Activated CD4-positive, CD25-positive, alpha-beta regulatory T cell treated with anti-CD3 and anti-CD28 coated beads, Interleukin-2, amount 50 U/mL, for 72 hours (primary cell): ENCODE measurements at places on chromosomes 5 and 9.

DNA sequence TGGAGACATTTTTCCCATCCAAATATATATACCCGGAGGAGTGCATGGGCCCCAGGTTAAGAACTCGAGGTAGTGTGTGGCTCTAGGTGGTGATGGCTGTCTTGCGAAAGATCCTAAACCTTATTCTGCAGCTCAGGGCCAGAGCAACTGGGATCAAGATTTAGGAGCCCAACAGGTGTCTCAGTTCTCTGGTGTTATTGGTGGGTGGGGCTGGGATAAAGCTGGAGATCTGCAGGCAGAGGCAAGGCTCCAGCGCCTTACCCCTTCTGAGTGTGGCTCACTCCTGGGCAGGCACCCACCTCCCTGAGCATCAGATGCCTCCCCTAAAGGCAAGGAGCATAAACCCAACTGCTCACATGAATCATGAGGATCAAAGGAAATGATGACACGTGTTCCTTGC, 11.2 kb downstream of the UBE2QL1 start:
- no peak for DNase-seq

GRCh38 chr5:24816206-24816605, 171.4 kb upstream of the CDH10 start:
- DNase-seq = no peak

DNA sequence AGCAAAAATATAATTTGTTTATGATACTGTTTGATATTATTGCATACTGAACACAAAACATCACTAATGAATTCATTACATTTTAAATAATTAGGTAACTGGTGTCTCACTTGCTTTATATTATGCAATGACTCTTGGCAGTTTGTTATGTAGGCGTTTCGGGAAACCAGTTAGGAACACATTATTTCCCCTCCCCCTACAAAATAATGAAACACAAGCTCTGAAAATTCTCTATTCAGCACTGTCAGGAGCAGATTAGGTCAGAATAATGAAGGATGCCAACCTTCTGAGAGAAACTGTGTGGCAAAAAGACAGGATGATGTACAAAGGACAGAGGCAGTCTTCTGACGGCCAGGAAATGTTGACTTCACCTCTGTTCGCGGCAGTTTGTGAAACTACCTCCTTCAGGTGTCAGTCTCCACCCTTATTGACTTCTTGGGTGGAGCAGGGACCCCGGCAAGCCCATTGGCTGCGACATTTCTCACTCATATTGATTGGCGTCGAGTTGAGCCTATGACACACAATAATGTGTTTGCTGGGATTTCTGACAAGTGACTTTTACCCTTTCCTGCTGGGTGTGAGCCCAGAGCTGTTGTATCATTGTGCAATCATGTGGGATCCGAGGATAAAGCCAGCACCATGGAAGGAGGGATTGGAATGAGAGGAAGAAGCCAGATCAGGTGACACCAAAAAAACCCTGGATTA, 33.9 kb downstream of the SH3PXD2B start:
- DNase-seq = no peak

DNA sequence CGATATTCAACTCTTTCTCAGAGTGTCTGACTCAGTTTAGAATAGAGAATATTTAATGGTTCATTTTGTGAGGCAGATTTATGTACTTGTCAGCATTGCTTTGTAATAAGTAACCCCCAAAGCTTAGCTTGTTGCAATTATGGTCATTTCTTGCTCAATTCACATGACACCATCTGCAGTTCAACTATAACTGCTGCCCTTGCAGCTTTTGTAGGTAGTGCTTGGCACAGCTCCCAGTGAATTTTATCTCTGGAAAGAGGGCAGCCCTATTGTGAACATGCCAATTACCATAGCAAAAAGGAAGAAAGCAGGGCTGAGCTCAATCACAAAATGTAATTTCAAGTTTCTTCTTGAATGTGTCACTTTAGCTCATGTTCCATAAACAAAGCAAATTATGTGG, 1587.7 kb upstream of the ACO1 start:
- DNase-seq = no peak

DNA sequence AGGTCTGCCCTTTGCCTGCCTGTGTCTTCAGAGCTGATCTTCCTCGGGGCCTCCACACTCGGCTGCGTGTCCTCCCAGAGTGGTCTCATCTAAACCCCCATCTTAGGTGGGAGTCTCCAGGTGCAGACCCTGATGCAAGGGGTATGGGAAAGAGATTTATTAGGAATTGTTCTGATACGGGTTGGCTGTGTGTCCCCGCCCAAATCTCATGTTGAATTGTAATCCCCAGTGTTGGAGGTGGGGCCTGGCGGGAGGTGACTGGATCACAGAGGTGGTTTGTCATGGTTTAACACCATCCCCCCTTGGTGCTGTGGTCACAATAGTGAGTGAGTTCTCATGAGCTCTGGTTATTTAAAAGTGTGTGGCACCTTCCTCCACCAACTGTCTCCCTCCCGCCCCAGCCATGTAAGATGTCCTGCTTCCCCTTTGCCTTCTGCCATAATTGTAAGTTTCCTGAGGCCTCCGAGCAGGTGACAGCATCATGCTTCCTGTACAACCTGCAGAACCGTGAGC, 208.4 kb downstream of the AOPEP start:
- DNase-seq = no peak

GRCh38 chr9:136103651-136104487, 8.8 kb upstream of the NACC2 start:
- DNase-seq = no peak

DNA sequence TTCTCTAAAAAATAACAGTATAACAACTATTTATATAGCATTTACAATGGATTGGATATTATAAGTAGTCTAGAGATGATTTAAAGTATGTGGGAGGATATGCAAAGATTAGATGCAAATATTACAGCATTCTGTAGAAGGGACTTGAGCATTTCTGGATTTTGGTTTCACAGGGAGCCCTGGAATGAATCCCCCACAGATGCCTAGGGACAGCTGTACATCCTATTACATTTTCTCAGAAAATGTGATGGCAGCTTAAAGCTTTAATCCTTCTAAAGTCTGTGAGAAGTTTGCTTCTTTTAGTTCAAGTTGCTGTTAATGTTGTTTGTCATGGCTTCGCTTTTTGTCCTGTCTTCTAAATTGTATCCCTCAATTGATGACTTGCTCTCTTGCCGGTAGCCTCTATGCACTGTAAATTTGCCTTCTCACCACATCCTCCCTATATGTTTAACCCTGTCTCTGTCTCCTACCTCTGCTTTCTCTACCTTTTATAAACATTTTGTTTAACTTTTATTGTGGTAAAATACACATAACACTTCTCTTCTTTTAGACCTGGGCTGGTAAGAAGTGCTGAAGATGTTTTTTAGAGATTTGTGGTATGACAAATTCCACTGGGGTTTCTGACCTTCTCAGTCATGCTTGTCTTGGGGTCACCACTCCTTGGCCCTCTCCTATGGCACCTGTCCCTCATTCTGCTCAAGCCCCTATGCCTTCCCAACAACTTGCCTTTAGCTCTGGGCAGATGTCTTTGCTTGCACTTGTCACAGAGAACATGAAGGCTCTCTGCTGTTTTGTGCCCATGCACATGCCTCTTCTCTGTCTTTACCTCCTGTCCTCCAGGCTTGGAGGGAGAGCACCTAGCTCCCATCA, 37.9 kb downstream of the LNPEP start:
- no peak for DNase-seq

- DNase-seq = no peak
Measured at GRCh38 chr5:38871058-38871605, 25.3 kb downstream of the OSMR start.

- no peak for DNase-seq
Measured at GRCh38 chr5:28301712-28302111, 1263.3 kb upstream of the CDH9 start.

- no peak for DNase-seq
Measured at GRCh38 chr5:176133289-176133870, 104.8 kb upstream of the SIMC1 start.

DNA sequence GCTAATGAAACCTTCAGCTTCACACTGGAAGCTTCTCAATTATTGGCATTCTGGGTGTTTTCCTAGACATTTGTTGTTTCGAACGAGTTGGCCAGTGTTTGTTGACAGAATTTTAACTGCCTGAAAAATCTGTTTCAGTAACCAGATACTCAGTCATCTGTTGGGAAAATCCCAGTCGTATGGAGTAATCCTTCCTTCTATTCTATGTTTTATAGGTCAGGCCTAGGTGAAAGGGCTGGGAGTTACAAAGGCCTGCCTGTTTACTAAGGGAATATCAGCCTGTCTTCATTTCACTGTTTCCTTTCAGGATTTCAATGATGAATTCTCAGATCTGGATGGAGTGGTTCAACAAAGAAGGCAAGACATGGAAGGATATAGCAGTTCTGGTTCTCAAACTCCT, 59.9 kb downstream of the GRAMD2B start:
- no peak for DNase-seq

DNA sequence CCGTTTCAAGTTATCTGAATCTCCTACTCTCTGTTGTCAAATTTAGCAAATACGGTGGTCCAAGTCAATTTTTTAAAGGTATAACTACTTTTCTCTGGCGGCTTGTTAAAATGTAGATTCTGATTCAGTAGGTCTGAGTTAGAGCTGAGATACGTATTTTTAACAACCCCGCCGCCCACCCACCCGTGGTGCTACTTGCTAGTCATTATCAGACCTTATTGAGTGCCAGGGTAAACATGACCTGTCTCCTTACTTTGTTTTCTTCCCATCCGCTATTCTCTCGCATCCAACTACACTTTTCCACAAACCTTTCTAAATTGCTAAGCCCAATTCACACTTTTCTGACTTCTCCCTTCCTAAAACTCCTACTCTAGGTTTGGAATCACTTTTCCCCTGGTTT, 694 bp upstream of the PLAA start:
- no peak for DNase-seq

GRCh38 chr9:76651119-76651705, 113.0 kb upstream of the PCA3 start:
- no peak for DNase-seq

- no peak for DNase-seq
Measured at GRCh38 chr5:31638345-31638744, 586 bp upstream of the PDZD2 start.

DNA sequence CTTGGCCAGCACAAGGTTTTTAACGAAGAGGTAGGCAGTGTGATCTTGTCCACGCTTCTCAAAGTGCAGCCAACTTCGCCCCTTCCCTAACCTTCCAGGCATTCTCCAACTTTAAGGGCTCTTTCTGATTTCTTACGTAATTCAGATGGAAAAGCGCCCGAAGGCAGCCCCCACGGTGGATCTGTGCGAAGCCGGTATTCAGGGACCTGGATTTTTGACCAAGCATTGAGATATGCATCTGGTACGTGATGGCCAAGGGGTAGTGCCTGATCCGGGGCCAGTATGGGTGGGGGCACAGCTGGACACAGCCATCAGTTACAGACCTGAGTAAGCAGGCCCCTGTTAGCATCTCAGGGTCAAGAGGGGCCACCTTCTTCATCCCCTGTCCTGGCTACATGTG, 80.0 kb downstream of the AMBP start:
- peak; percentile 1 for DNase-seq

- DNase-seq = no peak
Measured at GRCh38 chr5:61273279-61273975, 58.6 kb upstream of the ZSWIM6 start.

GRCh38 chr5:24364711-24365110, 280.1 kb downstream of the CDH10 start:
- DNase-seq = no peak

DNA sequence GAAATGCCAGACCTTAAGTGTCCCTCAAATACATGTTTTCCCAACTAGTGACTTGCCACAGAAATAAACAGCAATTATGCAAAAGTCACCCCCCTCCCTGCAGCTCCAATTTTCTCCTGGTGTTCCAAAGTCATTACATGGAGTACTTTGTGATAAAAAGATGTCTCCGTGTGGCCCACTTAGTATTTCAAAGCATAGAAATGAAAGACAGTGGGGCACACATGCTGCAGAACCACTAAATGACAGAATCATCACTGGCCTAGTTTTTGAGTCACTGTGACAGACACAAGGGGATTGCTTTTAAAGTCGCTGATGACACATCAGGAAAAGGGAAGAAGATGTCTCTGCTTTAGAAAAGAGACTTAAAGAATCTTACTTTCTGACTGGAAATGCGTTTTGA, 323.4 kb downstream of the PSAT1 start:
- no peak for DNase-seq

- no peak for DNase-seq
Measured at GRCh38 chr9:4137681-4138099, 162.2 kb downstream of the GLIS3 start.

GRCh38 chr5:14526493-14526892, 55.1 kb upstream of the OTULINL start:
- no peak for DNase-seq

DNA sequence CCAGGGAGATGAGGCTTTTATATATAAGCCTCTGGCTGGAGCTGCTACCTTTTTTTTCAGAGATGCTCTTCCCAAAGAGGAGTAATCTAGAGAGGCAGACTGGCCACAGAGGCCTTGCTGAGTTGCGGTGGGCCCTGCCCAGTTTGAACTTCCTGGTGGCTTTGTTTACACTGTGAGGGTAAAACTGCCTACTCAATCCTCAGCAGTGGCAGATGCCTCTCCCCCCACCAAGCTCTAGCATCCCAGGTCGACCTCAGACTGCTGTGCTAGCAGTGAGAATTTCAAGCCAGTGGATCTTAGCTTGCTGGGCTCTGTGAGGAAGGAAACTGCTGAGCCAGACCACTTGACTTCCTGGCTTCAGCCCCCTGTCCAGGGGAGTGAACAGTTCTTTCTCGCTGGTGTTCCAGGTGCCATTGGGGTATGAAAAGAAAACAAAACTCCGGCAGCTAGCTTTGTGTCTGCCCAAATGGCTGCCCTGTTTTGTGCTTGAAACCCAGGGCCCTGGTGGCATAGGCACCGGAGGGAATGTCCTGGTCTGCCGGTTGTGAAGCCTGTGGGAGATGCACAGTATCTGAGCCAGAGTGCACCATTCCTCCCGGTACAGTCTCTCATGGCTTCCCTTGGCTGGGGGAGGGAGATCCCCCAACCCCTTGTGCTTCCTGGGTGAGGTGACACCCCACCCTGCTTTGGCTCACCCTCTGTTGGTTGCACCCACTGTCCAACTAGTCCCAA, 219.5 kb upstream of the IZUMO3 start:
- DNase-seq = no peak

GRCh38 chr5:135568246-135568645, 10.5 kb downstream of the CXCL14 start:
- DNase-seq = no peak

DNA sequence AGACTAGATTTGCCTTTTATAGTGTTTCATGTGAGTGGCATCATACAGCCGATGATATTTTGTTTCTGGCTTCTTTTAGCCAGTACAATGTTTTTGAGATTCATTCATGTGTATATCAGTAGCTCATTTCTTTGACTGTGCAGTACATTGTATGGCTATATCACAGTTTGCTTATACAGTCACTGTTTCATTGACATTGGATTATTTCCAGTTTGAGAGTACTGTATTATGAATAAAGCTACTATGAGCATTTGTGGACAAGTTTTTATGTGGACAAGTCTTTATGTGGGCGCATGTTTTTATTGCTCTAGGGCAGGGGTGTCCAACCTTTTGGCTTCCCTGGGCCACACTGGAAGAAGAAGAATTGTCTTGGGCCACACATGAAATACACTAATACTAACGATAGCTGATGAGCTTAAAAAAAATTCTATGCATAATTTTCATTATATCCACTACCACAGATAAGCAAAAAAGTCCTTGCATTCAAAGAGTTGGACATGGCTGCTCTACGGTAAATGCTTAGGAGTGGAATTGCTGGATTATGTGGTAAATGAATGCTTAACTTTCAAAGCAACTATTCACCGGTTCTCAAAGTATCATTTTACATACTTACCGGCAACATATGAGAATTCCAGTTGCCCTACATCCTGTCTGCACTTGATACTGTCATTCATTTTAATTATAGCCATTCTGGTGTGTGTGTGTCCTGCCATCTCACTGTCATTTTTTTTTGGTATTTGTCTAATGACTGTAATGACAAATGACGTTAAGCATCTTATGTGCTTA, 177.8 kb downstream of the RGS3 start:
- DNase-seq = no peak
